ENCODE measurements at places on chromosomes 16 and 17.

DNA sequence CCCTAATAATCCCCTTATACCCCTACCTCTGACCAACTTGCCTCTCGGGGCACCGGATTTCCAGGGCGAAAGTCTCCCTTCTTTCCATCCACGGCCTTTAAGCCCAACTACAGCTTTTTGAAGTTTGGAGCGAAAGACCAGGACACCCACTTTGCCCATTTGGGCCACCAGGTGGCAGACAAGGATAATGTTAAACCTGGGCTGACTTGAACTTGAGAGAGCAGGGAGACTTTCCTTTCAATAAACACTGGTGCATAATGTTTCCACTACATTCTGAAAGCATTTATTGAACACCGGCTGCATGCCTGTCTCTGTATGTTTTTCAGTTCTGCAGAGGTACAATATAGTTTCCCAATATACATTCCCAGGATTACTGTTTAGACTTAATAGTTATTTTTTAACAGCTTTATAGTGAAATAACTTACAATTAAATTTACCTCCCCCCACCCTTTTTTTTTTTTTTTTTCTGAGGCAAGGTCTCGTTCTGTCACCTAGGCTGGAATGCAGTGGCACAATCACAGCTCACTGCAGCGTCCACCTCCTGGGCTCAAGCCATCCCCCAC lies 6.9 kb upstream of the CES3 start:
- DNase-seq: no peak

DNA sequence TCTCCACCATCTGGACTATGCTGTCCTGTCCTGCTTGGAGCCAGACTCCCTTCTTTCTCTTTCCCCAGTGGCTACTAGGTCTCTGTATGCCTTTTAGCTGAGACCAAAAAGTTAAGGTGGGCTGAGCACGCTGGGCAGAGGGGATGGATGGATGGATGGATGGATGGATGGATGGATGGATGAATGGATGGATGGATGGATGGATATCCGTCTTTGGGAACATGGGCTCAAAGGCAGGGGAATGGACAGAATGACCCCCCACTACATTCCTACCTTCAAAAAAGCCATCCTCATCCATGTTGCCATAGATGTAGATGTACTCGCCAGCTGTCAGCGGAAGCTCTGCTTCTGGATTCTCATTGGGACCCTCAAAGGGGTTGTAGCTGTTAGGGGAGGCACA lies 12.8 kb downstream of the TSPOAP1 start:
- DNase-seq: no peak

- no peak for DNase-seq
These were observed 43.2 kb downstream of the RNF213 start for GRCh38 chr17:80303824-80304223.

GRCh38 chr17:59004338-59005111 lies 102.2 kb downstream of the TRIM37 start:
- peak; percentile 33 for DNase-seq

GRCh38 chr16:56932721-56933619 lies 1.0 kb downstream of the HERPUD1 start:
- DNase-seq: peak; percentile 39

GRCh38 chr17:13421581-13422130 lies 180.1 kb downstream of the HS3ST3A1 start:
- no peak for DNase-seq

DNA sequence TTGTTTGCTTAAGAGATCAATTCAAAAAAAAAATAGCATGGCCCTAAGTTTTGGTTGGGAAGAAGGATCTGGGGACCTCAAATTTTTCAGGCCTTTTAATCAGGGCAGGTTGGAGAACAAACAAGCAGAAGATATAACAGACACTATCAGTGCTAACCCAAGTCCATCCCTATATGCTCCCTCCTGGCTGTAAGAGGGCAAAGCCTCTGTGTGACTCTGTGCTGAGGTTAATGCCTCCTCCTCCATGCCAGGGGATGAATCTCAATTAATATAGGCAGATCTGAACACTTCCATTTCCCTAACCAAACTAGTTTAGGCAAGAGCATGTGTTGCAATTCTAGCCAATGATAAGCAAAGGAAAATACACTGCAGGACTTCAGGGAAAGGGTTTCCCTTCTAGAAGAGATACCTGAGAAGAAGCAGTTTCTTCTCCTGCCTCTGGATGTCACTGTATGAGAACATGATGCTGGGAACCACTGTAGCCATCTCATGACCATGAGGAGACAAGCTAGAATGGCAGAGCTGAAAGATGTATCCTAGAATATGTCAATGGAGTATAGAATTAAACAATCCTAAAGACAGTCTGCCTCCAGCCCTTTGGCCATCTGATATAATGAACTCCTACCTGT lies 76.0 kb downstream of the CHD9NB start:
- DNase-seq: no peak

DNA sequence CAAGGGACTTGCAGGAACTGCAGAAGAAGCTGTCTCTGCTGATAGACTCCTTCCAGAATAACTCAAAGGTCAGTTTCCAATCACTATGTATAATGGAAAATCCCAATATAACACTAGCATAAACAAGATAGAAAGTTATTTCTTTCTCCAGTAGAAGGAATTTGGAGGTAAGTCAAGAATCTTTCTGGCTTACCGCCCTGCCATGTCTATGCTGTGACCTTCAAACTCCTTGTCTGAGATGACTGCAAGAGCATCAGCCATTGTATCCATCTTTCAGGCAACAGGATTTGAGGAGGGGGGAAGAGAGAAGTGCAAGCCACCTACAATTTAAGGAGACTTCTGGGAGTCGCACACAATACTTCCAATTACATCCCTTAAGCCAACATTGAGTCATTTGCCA lies 2.7 kb downstream of the LDAF1 start:
- no peak for DNase-seq

DNA sequence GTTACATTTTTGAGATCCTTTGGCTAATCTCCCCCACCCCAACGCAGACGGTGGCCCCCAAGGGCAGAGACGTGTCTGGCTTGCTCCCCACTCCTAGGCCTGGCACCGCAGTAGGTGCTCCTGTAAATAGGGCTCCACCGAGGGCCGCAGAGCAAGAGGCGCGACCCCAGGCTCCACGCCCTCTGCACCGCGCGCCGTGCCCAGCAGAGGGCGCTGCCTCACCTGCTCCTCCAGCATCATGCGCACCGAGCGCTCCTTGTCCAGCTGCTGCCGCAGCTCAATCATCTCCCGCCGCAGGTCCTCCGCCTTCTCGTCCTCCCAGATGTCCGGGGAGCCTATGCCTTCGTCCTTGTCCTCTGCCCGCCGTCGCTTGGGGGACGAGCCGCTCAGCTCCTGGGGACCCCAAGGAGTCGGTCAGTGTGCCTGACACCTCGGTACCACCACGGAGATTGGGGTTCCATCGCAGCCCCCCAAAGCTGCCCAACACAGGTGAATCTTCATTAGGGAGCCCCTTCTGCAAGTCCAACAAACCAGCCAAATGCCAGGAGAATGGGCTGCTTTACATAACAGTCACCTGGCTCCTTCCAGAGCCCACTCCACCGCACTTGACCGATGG lies 11.2 kb downstream of the TFAP4 start:
- no peak for DNase-seq

- DNase-seq: no peak
These were observed 1.5 kb upstream of the ALDH3A2 start for GRCh38 chr17:19646788-19647696.

GRCh38 chr16:239948-240277 lies 5.3 kb downstream of the FAM234A start:
- no peak for DNase-seq

GRCh38 chr16:57479976-57480753 lies 6.1 kb downstream of the DOK4 start:
- no peak for DNase-seq

DNA sequence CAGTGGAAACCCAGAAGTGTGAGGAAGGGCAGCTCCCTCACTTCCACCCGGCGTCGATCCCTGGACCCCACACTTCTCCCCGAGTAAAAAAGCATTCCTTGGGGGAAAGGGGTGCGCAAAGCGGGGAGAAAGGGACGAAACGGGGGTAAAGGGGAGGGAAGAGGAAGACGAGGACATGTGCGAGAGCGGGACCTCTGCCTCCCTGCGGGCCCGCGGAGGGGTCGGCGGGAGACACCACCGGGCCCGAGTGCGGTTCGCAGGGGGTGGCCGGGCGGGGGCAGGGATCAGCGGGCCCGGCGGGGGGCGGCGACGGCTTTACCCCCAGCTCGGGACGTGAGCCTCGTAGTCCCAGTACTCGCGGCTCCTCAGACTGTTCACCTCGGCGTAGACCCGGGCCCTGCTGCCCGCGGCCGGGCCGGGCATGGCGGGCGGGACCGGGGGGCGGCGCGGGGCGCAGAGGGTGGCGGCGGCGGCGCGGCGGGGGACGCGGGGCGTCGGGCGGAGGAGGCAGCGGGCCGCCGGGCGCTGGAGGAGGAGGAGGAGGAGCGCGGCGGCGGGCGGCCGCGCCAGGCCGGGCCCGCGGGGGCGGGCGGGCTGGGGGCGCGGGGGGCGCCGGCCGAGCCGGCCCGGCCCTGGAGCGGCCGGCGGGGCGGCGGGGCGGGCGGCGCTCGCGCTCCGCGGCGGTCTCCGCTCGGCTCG lies 443 bp downstream of the CSNK2A2 start:
- DNase-seq: no peak

- no peak for DNase-seq
These were observed 12.3 kb downstream of the DLG4 start for GRCh38 chr17:7207120-7208001.

- no peak for DNase-seq
These were observed 23.7 kb downstream of the SRL start for GRCh38 chr16:4218202-4218601.

DNA sequence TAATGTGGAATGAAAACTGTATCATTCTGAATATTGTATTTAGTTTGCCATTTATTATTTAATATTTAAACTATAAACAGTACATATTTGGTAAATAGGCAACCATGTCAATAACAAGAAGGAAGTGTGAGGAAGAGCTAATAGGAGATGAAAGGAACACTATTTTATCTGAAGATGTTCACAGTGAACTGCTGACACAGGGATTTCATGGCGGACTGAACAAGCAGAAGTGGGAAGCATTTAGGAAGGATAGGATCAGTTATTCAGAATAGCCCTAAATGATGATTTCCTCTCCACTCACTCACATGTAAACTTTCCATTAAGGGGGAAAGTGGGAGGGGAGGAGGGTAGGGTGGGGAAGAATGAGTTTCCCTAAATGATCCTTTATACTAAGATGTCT lies 682.4 kb downstream of the TOX3 start:
- DNase-seq: no peak

- DNase-seq: no peak
These were observed 11.5 kb upstream of the PRSS54 start for GRCh38 chr16:58306327-58306726.

DNA sequence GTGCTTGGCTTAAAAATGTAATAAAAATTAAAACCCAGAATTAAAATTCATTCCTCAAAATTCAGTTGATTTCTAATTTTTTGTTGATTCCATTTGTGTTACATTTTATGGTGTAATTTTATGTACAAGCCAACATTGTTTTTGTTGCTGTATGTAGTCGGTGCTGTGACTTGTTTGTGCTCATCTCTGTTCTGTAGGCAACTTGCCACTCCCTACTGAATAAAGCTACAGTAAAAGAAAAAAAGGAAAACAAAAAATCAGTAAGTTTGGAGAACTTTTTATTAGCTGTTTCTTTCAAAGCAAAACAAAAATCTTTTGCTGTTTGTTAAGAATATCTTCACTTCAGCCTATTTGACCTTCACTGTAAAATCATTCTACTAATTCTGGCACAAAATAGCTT lies 44.3 kb downstream of the OMG start:
- DNase-seq: no peak

DNA sequence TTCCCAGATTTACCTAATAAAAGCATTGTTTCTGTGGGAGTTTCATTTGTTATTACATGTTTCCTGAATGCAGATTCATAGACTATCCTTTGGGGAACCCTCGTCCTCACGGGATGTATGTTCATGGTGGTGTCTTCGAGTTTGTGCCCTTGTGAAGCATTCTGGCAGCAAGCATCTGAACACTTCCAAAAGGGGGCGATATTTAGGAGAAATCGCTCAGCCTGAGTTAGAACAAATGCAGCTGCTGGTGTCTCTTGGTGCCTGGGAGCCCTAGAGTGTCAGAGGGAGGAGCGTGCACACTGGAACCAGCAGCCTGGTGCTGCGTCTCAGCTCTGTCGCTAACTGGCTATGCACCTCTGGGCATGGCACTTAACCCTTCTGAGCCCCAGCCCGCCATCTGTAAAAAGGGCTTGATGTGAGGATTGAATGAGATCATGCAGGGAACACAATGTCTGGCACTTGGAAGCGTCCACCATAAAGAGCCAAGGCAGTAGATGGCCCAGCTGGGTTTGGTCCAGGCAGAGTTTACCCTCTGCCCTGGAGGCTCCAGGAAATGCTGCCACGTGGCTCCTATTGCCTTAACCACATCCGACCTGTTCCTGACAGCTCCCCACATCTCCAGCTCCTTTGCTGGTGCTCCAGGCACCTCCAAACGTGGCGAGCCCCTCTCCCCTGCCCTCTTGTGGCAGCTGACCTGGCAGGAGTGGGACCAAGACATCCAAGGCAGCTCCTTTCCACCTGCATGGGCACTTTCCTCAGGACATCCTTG lies 25.0 kb upstream of the C16orf78 start:
- DNase-seq: no peak

DNA sequence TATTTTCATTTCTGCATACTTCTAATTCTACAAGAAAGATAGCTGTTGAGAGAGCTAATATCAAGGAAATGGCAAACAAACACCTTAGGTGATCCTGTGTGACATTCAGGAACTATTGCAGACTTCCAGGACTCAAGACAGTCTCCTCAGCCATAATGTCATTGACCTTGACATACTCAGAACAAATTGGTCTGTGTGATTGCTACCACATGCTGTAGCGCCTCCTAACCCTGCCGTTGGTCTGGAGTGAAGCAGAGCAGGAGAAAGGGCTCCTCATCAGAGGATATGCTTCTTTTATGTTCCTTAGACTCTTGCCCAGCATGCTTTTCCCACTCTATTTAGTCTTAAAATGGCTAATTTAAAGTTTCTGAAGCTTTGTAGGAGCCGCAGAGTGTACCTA lies 194.2 kb upstream of the TBX2 start:
- no peak for DNase-seq

DNA sequence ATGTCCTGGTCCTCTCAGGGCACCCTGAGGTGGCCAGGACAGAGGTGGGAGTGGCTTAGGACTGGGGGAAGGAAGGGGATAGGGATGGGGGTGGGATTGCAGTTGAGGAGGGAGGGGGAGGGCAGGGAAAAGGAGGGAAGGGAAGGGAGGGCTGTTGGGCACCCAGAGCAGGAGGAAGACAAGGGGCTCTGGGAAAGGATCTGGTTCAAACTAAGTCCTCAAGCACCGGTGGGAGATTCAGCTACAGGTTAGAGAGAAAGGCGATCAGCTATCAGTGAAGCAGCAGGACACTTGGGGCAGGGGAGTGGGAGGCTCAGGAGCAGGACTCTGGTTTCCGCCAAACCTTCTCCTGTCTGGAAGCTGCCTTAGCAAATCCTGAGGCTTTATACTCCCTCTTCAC lies 44.6 kb upstream of the ACSM2B start:
- no peak for DNase-seq

Measured in HS-5 (cell line).